EH (cell line): ENCODE measurements at places on chromosomes 2 and 18.

DNA sequence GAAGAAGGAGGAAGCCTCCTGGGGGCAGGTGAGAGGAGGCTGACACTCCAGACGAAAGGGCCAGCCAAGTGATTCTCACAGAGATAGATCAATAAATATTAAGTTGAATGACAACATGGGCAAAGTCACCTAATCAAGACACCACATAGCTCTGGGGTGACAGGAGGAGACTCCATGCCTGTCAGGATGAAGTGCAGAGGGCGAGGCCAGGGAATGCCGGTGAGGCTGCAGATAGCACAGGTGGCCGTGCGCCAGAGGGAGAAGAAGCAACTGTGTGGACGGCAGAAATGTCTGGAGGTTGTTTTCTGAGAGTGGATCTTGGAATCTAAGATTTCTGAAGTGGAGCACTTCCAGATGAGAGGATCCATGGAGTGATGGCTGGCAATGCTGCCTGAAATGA lies 71.4 kb downstream of the NAB1 start:
- DNase-seq, result no peak

DNA sequence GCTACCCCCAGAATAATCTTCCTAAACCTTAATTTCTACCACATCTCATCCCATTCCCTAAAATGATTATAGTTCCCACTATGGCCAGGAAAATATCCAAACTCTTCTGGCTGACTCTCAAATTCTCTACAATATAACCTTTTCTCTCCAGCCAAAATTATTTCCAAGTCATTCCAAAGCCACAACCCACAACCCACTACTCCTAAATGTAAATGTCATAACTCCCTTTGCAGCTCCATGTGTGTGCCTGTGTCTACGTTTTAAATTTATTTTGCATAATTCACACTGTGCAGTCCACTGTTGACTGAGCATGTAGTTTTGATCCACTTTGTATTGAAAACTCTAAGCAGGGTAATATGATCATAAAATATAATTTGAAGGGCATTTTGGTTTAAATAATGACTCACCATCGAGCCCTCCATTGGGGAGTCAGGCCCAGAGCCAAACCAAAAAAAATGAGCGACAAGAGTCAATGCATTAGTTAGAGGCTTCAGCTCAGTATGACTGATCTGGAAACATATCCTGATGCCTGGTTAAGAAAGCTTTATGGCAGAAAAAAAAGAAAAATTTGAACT lies 171.0 kb downstream of the AFF3 start:
- peak; percentile 36 for DNase-seq

DNA sequence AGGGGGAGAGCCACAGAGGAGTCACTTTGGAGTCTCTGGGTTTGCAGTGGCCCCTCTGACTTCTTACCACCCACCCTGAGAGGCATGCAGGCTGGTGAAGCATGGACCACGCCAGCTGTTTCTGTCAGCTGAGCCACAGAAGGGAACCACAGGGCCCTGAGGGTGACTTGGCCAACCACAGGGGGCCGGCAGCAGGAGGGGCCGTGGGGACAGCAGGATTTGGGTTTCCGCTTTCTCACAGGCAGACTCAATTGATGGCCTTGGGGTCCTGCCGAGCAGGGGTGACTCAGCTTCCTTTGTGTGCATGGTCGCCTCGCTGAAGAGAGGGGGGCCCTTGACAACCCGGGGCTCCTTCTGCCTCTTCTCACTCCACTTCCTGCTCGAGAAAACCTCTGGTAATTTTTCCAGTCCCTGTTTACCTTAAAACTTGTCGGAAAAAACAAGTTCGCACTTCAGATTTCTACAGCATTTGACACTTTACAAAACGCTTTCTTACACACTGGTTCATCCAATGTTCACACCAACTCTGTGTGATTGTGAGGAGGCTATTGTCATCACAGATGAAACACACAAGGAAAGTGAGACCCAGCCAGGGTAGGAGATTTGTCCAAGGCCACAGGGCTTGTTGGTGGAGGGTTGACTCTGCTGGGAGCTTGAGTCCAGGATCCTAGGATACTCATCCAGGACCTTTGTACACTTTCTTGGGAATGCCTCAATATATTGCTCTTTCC lies 311.2 kb downstream of the LPIN1 start:
- peak; percentile 73 for DNase-seq

GRCh38 chr18:68505178-68505574 lies 209.7 kb downstream of the TMX3 start:
- DNase-seq, result no peak

GRCh38 chr2:181957668-181958067 lies 28.0 kb upstream of the PPP1R1C start:
- DNase-seq, result no peak

DNA sequence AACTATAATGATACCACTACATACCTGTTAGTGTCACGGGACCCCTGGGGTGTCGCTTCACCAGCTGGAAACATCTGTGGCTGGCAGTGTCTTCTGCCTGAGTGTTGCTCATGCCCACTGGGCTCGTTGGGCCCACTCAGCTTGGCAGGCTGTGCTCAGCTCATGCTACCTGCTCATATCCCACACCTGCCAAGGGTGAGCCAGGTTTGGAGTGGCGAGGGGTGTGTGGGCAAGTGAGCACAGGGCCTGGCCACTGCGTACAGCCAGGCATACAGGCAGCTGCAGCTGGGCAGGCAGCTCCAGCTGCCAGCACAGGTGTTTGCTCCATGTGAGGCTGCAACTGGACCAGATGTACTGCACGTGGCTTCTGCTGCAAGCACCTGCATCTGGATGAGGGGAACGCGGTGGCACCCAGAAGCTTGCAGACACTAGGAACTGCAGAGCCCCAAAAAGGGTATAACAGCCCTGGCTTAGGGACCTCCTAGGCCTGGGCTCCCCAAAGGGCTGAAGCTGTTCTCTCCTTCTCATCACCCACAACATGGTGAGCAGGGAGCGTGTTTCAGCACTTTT lies 70.1 kb downstream of the SUCLG1 start:
- DNase-seq, result no peak
